ENCODE measurements at places on chromosomes 3 and 15.

- DNase-seq = no peak
Measured at GRCh38 chr3:53887446-53887845, 4.2 kb downstream of the SELENOK start.

- no peak for DNase-seq
Measured at GRCh38 chr3:12321015-12321414, 32.1 kb downstream of the PPARG start.

- no peak for DNase-seq
Measured at GRCh38 chr3:26350853-26351252, 271.7 kb upstream of the LRRC3B start.

- DNase-seq = no peak
Measured at GRCh38 chr3:106809623-106810299, 567.5 kb upstream of the CCDC54 start.

DNA sequence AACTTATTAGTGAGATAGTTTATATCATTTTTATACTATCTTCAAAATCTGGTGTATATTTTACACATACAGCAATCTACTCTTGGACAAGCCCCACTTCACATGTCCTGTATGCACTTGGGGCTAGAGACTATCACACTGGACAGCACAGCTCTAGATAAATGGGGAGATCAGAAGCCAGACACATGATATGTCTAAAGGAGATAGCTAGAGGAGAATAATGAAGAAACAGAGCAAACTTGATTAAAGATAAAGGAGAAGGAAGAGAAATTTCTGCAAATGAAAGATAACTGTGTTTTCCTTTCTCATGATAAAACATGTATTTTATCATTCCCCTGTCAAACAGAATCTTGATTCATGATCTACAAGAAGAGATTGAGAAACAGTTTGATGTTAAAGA lies 13.0 kb downstream of the CPA3 start:
- no peak for DNase-seq

GRCh38 chr15:82533801-82534200 lies 6.5 kb downstream of the RPS17 start:
- no peak for DNase-seq

DNA sequence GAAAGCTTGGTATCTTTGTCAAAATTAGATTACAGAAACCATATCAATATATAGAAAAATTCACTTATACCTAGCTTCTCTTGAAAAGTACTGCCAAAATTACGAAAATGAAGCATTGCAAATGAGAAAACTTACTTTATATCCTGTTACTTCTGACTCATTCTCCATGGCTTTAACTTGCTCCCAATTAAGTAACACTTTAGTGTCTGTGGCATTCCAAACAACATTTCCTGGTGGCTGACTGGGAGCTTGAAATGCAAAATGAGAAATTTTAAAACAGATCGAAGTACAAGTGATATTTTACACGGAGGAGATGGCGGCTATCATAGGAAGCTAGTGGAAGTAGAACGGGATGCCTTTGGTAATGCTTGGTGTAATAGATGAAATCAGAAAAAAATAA lies 347.3 kb downstream of the CNTN3 start:
- DNase-seq = no peak

- no peak for DNase-seq
Measured at GRCh38 chr3:78848392-78849288, 919.2 kb downstream of the ROBO1 start.

DNA sequence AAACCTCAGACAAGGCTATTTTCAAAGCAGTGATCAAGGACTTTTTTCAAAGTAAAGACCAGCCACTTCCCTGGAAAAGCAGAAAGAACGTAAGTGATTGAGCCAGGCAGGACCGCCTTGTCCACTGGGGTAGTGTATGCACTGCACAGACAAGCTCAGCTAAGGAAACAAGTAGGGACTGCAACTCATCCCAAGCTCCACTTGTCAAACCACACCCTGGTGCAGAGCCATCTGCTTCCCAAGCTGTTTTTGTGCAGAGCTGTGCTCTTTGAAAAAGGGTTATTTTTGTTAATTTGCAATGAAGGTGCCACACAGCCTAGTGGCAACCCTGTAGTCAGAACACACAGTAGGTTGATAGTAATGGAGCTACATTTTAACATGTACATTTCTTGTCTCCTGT lies 193.3 kb downstream of the ADAMTS9 start:
- no peak for DNase-seq

DNA sequence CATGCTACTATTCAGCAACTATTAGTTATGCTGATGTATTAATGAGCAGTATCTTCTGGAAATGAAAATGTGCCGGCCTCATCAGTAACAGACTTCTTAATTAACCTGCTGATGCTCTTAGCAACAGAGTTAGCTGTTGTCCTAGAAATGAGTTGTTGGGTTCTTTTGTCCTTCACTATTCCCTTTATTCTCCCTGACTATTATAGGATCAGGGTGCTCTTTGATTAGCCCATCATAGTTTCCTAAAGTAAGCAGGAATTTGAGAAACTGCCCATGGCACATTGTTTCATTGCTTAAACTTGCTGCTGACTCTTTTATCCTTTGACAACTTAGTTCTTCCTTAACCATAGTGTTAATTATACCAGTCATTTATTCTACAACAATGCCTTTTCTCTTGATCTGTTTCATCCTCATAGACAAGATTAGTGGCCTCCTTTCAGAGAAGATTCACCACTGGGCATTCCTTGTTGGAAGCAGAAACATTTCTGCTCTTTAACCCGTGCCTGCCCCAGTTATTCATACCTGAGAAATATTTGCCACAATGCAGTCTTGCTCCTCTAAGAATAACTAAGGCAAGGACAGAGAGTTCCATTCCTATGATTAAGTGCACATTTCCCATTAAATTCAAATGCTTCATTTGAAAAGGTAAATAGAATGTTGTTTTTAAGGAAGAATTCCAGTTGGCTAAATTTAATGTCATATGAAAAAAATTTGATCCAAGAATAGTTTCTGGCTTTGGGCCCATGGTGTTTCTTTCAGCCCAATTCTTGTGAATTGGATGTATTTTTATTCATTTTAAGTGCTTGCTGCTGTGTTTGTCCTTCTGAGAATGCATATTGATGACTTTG lies 573.3 kb upstream of the TBL1XR1 start:
- no peak for DNase-seq

GRCh38 chr3:184336547-184337398 lies 627 bp upstream of the FAM131A start:
- DNase-seq = no peak

GRCh38 chr3:113231827-113232253 lies 20.5 kb downstream of the BOC start:
- no peak for DNase-seq

- no peak for DNase-seq
Measured at GRCh38 chr3:138180375-138181029, 5.8 kb upstream of the DBR1 start.

GRCh38 chr3:190444576-190445145 lies 5.0 kb downstream of the TMEM207 start:
- DNase-seq = no peak

- DNase-seq = no peak
Measured at GRCh38 chr15:85100186-85100937, 118.7 kb downstream of the PDE8A start.

GRCh38 chr15:33243393-33243792 lies 48.9 kb upstream of the FMN1 start:
- no peak for DNase-seq

GRCh38 chr3:105503191-105503593 lies 136.5 kb downstream of the ALCAM start:
- no peak for DNase-seq

DNA sequence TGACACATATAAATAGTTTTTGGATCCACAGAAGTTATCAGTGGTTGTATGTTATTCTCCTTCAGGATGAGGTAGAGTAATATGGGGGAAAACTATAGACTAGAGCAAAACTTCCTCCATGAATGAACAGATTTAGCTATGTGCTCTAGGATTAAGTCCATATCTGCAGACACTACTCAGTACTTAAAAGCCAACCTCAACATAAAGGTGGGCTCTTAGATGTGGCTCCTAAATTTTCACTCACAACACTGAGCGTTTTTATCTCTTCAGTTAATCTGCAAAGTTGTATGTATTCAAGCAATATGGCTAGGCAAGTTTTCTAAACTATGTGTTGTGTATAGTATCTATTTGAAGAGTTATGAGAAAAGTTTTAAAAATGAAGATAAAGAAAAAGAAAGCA lies 147.0 kb upstream of the SLITRK3 start:
- no peak for DNase-seq

- no peak for DNase-seq
Measured at GRCh38 chr3:195450731-195451229, 8.0 kb upstream of the ACAP2 start.

DNA sequence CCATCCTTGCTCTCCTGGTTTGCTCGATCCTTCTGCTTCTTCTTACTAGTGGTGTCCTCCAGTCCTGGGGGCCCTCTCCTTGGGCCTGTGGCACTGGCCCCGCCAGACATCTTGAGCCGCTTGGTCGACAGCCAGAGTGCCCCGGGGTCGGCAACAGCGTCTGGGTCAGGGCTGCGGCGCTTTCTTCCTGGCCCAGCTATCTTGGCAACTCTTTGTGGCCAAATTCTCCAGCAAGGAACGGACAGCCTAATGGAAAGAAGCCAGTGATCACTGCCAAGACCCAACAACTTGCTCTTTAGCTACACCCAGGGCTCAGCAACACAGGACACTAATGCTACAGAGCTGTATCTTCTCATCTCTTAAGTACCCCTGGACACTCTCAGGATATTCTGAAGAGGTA lies 1.6 kb downstream of the USP19 start:
- no peak for DNase-seq

DNA sequence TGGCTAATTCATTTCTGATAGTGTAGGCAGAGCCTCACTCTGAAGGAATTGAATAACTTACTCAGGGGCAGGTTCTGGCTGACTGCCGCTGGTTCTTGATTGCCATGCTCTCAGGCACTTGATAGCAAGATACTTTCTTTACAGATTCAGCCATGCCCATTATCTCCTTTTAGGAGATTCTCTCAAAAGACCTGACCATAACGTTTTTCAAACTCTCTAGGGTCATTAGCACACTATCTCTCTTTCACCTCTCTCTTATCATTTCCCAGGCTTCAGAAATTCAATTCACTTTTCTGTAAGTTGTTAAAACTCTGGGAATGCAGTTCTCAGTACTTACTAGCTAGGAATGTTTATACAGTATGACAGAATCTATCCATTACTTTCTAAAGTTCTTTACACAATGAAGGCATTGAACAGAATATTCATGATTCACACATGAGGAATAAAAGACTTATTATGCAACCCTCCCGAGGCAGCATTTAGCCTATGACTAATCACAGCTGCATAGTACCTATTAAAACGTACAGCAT lies 850.3 kb upstream of the CADM2 start:
- no peak for DNase-seq

GRCh38 chr3:131714585-131715220 lies 211.9 kb upstream of the MRPL3 start:
- no peak for DNase-seq

DNA sequence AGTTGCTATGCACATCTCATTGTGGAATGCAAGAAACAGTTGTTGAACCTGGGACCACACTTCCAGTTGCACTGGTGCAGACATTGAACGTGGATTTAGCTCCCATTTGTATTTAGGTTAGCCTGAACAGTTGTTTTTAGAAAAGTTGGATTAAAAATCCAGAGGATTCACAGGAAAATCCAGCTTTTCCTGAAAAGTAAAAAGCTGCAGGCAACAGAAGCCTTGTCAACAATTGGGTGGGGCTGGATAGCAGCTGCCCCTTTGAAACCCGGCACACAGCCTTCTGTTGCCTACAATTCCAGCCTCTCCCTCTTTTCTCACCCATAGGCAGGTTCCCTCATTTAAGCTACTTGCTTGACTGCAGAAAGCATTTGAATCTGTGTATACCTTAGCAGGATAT lies 165.3 kb upstream of the TBL1XR1 start:
- DNase-seq = no peak

DNA sequence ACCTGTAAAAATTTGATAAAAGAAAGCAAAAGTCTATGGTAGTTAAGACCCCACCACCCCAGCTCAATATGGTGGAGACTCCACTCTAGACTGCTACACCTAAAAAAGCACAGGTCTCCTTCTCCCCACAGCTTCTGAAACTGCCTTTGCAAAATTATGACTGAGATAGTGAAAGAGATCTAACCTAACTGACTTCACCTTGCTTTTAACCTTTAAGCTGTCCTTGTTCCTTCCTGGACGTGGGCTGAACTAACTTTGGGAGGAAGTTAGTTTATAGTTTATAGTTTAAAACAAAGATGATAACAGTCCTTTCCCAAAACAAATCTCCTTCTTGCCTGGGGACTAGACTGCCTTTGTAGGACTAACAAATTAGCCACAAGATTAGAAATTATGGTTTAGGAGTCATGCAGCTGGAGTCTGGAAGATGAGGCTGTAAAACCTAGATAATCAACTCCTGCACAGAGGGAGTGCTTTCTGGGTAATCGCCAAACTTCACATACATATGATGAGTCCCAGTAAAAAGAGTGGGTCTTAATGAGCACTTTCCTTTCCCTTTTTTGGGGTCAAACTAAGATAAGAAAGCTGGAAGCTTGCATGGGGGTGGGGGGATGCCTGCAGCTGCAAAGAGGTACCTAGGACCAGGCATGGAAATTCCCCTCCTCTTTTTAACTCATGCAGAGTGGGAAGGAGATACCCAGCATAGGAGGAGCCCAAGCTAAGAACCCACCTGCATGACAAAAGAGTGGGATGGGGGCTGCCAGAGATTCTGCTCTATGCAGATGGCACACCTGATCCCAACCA lies 17.5 kb downstream of the CCR8 start:
- DNase-seq = no peak

- DNase-seq = no peak
Measured at GRCh38 chr15:32715276-32715675, 2.5 kb upstream of the GREM1 start.

DNA sequence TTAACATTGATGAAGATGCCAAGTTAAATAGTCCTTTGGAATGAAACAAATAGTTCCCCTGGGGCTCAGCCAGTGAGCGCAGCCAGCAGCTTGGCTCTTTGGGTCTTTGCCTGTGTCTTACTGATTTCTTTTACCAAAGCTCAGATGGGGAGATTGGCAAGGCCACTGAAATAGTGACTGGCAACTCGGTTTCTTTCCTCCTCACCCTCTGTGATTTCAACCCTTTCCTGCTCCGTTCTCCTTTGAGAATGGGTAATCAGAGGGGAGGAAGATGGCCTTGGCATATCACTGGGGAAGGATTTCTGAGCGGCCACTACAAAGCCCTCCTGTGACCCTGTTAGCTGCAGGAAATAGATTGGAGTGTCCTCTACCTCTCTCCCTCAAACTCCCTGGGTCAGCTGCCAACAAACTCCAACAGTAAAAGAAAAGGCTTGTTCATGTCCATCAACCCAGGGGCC lies 337.1 kb upstream of the LRRFIP2 start:
- no peak for DNase-seq

DNA sequence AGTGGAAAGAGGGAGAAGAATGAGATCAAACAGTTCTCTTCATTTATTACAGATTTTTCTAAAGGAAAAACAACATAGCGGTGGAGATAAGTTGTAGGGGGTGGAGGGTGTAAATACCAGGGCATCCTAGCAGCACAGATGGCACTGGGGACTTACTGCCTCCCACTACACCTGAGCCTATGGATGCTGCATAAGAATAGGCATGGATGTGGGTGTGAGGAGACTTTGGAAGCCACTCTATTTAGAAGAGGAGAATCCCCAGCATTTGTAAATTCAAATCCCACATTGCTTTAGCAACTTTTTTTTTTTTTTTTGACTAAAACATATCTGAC lies 27.4 kb upstream of the IL1RAP start:
- no peak for DNase-seq
